ENCODE measurements at places on chromosomes 6 and 20.

- no peak for DNase-seq
Measured at GRCh38 chr6:113328886-113329381, 528.2 kb upstream of the MARCKS start.

GRCh38 chr6:5173810-5174209 is 86.9 kb downstream of the LYRM4 start:
- DNase-seq, result no peak

GRCh38 chr6:130138909-130139242 is 83.9 kb downstream of the SAMD3 start:
- DNase-seq, result no peak

- DNase-seq, result no peak
Measured at GRCh38 chr6:117776441-117776840, 101.2 kb downstream of the NUS1 start.

DNA sequence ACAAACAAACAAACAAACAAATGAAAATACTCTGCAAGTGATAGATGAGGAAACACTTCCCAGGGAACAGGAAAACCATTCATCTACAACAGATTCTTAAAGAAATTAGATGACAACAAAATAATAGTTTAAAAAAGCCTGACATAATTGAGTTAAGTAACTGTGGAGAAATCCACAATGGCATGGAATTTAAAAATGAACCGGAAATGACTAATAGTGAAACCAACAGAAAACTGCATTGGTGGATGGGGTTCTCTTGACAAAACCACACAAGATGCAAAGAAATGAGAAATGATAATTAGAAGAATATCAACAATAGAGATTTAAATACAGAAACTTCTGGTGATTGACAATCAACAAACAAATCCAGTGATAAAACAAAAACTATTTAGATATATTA is 785.6 kb downstream of the QKI start:
- no peak for DNase-seq

GRCh38 chr20:44228465-44229258 is 18.1 kb upstream of the OSER1 start:
- no peak for DNase-seq

- no peak for DNase-seq
Measured at GRCh38 chr20:4134861-4135379, 119.6 kb upstream of the RNF24 start.

DNA sequence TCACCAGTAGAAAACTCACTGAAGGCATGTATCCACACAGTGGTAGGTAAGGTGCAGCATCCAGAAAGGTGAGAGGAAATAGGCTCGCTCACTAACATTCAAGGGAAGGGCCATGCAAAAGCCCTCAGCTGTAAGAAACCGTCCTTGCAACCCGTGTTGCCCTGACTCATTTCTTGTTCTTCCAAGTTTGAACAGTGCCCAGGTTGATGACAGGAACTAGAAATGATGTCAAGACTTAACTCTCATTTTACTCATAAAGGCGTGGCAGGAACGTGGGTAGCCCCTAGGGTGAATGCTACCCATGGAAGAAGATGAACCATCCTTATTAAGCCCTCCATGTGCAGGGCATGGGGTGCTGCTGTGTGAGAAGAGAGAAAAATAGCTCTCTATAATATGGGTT is 187.6 kb downstream of the CD83 start:
- DNase-seq, result no peak

- no peak for DNase-seq
Measured at GRCh38 chr6:106256201-106256968, 69.2 kb downstream of the ATG5 start.

DNA sequence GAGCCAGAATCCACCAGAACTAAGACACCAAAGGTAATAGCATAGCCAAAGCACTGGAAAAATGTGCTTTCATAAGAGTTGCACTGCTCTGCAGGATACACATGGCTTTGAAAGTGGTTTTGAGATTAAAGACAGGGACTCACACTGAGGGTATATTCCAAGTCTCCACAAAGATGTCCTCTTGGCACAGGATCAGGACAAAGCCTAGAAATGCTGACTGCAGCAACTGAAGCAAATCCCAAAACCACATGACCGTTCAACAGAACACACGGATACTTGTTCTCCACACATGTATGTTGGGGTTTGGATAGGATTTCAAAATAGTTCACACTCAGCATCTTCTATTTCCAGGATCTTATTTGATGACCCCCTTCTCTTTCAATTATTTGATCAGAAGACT is 364.3 kb upstream of the HSF2 start:
- DNase-seq, result no peak

DNA sequence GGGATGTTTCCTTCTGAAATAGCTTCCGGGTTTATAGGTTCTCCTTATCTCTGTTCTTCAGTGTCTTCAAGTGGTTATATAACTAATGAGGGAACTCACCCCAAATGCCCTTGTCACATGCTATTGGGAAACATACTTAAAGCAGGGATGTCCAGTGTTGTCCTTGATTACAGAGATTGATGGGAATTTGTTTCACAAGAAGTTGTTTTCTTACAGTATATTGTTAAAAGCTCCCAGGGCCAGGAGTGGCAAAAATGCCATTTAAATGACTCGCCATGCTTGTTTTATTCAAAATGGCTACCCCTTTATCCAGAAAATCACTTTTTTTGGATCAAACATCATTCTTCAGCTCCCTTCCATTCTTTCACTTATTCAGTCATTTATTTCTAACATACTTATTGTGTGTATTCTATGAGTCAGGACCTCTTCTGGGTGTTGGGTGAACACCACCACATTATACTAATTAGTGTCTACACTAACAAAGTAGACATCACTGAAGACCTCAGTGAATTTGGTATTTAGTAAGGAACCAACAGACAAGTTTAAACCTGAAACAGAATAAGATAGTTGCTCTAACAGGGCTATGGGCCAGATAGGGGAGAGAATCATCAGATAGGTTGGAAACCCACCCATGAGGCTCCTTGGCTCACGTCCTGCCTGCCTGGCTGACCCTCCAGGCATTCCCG is 791.1 kb downstream of the MAFB start:
- DNase-seq, result no peak
